ENCODE measurements at places on chromosomes 11 and 22.

DNA sequence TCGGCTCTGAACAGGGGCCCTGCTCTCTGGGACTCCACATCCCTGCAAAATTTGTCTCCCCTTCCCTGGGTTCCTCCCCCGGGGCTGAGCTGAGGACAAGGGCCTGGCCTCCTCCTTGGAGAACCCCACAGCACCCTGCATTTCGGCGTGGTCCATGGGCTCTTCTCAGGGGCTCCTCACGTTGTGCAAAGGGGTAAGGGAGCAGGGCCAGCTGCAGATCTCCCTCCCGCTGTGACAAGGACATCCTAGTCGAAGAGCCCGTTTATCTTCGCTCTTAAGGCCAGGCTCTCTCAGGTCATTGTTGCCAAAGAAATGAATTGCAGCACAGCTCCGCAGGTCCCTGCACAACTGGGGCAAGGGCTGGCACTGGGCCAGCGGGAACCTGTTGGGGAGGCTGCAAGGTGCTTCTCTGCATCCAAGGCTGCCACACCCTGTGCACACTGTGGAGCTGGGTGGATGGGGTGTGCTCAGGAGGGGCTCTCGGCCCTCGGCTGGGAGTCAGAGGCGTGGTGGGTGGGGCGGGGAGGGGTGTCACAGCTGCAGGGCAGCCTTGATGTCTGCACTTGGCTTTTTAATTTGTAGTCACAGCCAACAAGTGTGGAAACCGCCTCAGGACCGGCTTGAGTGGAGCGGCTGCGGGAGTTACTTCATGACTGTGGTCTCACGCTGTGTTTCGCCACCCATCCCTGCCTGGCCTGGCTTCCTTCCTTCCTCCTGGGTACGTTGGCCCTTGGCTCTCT is 26.6 kb upstream of the SEPTIN5 start:
- no peak for DNase-seq

DNA sequence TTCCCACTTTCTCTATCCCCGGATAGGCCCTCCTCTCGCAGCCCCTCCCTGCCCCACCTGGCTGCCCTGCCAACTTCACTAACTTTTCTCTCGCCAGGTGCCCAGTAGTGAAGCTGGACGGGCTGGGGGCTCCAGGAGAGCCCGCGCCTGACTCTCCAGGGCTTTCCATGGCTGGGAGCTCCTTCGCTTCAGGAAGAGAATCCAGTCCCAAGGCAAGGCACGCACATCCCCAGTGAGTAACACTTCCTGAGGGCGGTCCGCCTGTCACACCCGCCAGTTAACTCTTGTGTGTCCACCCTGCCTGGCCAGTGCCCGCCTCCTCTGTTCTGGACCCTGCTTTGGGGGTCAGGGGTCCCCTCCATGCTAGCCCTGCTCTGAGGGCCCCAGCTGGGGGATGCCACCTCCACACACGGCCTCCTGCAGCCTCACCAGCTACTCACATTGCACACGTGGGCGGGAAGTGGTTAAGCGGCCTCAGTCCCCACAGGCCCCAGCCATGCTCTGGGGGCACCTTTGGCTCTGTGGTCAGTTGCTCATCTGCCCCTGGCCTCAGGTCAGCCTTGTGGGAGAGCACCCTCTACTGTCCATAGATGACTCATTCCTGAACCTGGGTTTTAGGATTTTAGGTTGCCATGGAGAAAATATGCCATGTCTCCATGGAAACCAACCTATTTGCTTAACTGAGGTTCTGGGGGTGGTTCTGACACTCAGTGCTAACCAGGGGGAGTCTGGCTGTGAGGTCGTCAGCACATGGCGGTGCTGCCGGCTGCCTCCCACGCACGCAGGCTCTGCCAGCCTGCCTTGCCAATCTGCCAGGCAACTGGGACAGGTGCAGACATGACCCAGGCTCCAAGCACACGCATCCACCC is at the start of gene RIN1:
Gene RIN1, minus strand, starts transcription at position 201 of the 869 bp plus-strand sequence. Its CDS starts 32 bp downstream, at position 169.
- DNase-seq = peak; percentile 60

- no peak for DNase-seq
These were observed 27.7 kb downstream of the ARFGAP2 start for GRCh38 chr11:47148903-47149531.

DNA sequence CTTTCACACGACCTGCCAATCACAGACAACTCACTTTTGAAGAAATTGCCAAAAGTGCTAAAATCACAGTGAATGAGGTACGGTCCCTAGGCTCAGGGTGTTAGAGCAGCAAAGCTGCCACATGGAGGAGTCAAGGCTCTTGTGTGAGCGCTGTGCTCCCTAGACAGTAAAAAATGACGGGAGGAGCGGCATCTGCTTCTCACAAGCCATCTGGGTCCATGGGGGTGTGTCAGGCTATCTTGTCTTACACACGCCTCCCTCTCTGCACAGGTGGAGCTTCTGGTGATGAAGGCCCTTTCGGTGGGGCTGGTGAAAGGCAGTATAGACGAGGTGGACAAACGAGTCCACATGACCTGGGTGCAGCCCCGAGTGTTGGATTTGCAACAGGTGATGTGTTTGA is 14.8 kb downstream of the PSMD13 start:
- DNase-seq = no peak

DNA sequence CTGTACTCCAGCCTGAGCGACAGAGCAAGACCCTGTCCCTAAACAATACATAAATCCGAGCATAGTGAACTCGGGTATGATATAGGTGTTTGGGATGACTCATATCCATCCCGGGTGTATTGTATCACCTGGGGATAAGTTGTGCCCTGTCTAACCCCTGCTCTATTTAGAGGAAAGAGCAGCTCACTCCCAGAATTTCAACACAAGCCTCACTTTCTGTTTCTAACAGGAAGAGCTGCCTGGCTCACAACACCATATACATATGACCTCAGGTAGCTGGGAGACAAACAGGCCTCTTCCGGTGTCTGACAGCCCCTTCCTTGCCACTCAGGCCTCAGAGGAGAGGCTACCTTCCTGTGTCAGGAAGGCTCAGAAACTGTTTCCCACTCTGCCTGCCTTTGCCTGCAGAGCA is 9.9 kb upstream of the MICALL1 start:
- DNase-seq = no peak

DNA sequence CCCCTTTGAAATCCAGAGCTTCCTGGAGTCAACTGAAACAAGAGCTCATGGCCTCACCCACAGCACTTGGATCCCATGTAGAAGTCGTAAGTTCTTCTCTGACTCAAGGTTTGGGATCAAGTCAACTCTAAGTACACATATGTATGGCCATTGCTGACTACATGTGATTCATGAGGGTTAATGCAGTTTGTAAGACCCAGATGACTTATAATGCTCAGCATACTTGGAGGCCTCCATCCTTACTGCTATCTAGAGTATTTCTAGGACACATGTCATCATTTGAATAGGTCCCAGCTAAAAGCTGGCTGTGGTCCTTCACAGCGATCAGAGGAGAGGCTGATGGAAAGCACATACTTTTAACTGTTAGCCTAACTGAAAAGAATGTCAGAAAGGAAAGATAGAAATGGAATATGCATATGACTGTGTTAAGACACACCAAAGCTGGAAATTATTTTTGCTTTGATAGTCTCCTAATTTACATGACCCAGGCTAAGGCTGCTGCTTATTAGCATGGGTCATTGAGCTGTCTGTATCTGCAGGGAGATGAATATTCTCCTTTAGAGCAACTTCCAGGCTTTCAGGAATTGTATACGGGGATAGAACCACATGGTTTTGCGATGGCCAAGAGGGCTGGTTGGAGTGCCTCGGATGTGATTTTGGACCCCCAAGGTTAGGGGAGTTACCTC is 76.3 kb downstream of the NTM start:
- DNase-seq = no peak

GRCh38 chr22:24112188-24112587 is 69.1 kb upstream of the SUSD2 start:
- DNase-seq = no peak

GRCh38 chr11:12126344-12127019 is 16.1 kb downstream of the MICAL2 start:
- no peak for DNase-seq

- DNase-seq = no peak
These were observed 280.7 kb downstream of the TTC28 start for GRCh38 chr22:28398981-28399380.

- no peak for DNase-seq
These were observed 504 bp upstream of the ZNF215 start for GRCh38 chr11:6925636-6926207.

DNA sequence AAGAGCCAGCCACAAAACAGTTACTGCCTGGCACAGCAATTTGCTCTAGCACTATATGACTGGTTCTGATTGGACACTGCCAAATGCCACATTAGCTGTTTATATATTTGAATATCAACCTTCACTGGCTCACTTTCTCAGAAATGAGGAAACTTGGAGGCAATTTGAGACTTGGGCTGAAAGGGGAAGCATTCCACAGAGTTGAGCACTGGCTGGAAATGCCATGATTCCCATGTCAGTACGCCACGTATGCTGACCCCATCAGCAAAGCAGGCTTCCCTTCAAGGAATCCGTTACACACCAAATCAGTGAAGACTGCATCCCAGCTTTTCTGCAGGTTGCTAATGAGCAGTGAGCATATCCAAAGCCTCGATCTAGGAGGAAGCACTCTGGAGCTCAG is 34.7 kb downstream of the GALNT18 start:
- no peak for DNase-seq

- DNase-seq = no peak
These were observed 203.8 kb downstream of the SNX19 start for GRCh38 chr11:130712480-130712879.

GRCh38 chr22:43053176-43053575 is 36.0 kb downstream of the TTLL1 start:
- no peak for DNase-seq

DNA sequence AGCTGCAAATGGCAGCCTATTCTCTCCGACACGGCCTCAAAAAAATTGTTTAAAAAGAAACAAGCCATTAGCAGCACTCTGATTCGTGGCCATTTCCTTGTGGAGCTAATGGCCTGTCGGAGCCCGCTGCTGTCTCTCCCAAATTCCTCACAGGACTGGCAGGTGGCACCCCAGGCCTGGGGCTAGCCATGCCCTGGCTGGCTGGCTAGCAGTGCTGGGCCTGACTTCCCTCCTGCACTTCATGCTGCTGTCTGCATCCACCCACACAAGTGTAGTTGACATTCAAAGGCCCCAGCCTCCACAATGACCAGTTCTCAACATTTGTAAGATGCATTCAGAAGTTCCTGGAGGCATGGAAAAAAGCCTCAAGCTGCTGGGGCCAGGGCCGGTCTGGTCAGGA is 61.5 kb downstream of the SMCO4 start:
- DNase-seq = no peak

- no peak for DNase-seq
These were observed 25.3 kb downstream of the SLC22A6 start for GRCh38 chr11:62959422-62959980.

- DNase-seq = no peak
These were observed at the start of gene OR56A1 for GRCh38 chr11:6030708-6031405. OR56A1 (minus strand) TSS chr11:6030758; CDS start chr11:6027692, 3,066 bp downstream.

DNA sequence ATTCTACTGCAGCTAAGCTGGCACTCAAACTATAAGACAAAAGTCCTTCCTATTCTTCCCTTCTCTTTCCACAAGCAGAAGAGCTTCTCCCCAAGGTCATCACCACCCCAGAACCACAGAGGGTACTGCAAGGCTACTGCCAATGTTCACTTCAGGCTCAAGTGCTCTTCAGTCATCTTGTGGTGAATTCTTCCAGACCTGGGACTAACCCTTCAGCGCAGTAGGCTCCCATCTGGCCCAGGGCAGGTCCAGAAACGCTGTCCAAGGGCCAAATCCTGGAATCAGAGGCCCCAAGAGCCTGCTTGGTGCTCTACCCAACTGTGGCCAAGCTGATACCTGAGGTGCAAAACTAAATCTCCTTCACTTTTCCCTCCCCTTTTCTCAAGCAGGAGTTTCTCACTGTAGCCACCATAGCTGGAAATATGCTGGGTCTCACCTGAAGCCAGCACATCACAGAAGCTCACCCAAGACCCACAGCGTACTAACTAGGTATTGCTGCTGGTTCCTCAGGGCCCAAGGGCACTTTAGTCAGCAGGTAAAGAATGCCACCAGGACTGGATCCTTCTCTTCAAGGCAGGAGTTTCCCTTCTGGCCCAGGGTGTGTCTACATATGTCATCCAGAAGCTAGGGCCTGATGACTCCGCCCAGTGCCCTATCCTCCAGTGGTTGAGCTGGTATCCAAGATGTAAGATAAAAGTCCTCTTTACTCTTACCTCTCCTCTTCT is 27.8 kb downstream of the FCHSD2 start:
- DNase-seq = no peak

DNA sequence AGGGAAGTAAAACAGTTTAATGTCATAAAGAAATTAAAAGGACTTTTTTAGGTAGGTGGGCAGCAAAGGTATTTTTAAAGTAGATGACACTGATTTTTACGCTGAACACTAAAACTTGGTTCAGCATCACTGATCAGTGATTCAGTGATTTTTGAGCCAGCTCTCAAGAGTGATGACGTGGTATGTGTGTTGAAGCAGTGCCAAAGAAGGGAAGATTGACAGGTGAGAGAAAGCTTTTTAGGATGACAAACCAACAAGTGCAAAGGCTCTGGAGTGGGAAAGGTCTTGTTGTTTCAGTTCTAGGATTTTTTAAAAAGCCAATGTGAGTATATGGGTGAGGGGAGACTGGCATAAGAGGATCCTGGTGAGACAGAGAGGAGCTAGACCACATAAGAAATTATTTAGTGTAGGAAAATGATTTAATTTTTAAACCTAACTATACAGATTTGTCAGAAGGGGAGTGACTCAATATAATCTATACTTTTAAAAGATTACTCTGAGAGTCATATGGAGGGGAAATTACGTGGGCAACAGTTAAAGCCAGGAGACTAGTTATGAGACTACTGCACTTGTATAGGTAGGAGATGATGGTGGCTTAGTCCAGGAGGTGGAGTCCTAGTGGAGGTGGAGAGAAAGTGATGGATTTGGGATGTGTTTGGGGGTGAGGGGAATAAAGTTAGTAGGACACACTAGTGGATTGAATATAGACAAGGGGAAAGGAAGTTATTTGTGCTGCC is 17.6 kb upstream of the CALCB start:
- DNase-seq = no peak

- no peak for DNase-seq
These were observed 9.9 kb upstream of the TALDO1 start for GRCh38 chr11:737366-737765.

GRCh38 chr11:128551058-128551457 is 36.3 kb downstream of the ETS1 start:
- no peak for DNase-seq

GRCh38 chr11:120167659-120168058 is 29.7 kb upstream of the TRIM29 start:
- no peak for DNase-seq
